Iris pigment epithelial cell (primary cell): ENCODE measurements at places on chromosomes 4 and X.

DNA sequence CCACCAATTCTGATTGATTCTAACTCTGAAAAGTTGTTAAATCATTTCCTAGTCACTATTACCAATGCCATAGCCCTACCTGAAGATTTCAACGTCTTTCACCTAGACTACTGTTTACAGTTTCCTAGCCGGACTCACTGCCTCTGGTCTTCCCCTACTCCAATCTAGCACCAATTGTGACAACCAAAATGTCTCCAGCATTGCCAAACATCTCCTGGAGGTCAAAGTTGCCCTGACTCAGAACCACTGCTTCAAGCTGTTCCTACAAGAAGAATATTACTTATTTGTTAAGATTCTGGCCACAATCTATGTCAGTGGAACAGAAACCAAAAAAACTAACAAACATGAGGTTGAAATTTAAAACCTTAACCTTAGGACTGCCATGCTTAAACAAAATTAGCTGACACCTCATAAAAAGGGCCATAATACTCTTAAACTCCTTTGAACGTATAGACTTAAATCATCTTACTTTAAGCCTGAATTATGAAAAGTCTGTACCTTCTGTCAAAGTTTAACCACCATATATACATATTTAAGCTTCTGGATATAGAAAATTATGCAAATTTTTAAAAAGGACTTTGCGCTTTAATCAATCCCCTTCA, 2.1 kb downstream of the PDS5A start:
- peak; percentile 93 for DNase-seq

GRCh38 chr4:77398256-77398655, 207.4 kb upstream of the CXCL13 start:
- DNase-seq: no peak

GRCh38 chrX:48901069-48901468, 3.3 kb downstream of the PQBP1 start:
- no peak for DNase-seq

DNA sequence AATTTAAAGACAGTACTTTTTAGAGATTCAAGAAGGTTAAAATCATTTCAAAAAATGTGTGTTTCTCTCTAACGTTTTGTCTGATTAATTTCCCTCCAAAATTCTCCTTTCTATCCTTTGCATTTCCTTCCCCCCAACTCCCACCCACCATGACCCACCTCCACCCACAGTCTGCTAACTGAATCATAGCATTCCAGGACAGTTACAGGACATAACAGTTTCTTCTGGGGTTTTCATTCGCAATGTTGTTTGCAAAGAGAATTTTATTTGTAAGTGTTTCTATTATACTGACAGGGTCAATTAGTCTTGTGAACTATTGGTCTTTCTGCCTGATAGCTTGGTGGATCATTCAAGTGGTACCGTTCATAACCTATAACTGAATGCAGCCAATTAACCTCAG, 53.7 kb downstream of the ANAPC10 start:
- peak; percentile 57 for DNase-seq
